NCI-H460 (cell line): ENCODE measurements at places on chromosomes 5 and 9.

DNA sequence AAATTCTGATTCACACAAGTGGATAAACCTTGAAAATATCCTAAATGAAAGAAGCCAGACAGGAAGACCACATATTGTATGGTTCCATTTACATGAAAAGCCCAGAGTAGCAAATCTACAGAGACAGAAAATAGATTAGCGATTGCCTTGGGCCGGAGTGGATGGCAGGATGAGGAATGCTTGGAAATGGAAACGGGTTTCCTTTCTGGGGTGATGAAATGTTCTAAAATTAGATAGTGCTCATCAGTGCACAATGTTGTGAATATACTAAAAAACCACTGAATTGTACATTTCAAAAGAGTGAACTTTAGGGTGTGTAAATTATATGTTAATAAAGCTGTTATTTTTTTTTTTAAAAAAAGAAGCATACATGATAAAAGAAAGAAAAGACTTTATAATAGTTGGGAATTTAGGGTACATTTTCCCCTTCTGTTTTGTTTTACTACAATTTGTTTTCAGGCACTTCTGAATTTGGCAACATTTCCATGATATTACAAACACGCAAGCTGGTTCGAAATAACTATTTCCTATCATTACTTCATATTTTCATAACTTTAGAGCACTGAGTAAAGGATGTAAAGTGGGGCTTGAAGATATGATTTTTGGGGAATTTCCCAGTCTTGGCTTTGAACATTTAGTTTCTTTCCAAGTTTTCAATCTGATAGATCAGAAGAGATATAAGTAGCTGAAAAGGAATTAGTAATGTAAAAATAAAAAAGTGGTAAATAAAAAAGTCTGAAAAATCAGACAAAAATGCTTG, 23.9 kb downstream of the SLC35A4 start:
- no peak for DNase-seq

- no peak for DNase-seq
Observed at GRCh38 chr9:129365196-129365595, 187.1 kb upstream of the IER5L start.

DNA sequence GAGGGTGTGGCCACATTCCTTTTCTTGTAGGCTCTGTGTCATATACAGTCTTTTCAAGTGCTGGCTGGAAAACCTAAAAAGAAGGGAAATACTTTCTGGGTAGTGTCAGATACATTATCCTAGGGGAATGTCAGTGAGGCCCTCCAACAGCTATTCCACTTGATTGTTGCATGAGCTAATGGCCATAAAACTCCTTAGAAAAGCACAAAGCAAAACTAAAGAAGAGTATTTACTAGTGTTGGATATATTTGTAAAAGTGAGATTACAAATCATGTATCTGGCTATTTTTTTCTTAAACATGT, 829 bp downstream of the ANXA1 start:
- no peak for DNase-seq

DNA sequence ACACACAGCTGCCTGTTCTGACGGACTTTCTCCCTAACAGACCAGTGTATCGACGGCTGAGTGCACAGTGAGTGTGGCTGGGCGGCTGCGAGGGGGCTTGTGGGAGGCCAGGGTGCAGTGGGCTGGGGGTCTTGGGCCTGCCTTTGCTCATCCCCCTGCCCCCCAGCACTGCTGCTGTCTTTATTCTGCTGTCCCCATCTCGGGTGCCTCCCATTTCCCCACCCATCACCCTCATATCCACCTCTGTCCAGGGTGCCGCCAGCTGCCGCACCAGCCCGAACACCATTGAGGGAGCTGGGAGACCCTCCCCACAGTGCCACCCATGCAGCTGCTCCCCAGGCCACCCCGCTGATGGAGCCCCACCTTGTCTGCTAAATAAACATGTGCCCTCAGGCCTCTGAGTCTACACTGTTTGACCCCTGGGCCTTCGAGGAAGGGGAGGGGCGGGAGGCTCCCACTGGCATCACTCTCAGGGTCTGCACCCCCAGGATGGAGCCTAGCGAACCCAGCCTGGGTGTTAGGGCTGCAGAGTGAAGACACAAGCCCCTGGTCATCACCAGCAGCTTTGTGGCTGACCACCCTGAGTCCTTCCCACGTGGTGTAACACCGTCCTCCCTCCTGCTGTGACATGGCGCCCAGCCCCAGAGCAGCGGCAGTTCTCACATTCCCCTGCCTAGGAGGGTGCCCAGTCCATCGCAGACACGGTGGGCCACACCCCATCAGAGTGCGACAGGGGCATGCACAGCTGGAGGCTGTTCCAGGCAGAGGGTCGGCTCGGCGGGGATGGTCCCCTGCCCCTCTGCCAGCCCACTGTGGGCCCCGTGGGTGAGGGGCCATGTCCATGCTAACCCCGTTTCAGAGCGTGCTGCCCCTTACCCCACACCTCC, 4.0 kb downstream of the LCN2 start:
- no peak for DNase-seq

DNA sequence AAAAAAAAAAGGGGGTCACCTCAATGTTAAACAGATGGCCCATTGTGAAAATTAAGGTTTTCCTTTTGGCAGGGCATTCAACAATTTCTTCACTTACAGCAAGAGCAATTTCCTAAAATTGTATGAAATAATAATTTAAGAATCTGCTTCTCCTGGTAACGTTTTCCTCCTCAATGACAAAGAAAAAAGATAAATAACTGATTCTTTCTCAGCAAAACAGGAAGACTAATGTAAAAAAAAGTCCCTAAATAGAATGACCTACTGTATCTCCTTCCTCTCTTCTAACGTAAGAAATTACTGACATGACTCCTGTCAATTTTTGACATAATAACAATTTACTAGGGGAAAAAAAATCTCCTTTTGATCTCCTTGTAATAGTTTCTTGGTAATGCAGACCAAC, 25.5 kb downstream of the ABHD17B start:
- DNase-seq, result no peak

DNA sequence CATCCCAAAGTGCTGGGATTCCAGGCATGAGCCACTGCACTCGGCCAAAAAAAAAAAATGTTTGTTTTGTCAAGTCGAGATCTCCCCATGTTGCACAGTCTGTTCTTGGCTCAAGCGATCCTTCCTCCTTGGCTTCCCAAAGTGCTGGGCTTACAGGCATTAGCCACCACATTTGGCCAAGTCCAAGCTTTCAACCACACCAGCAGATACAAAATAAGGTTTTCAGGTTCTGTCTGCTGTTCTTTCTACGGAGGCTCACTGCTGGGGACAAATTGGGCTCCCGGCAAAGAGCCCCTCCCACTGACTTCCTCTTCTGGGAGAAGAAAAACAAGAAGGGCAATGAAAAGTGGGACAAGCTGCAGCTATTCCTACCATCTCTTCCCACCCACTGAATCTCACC, 37.6 kb upstream of the GGTA1 start:
- no peak for DNase-seq

DNA sequence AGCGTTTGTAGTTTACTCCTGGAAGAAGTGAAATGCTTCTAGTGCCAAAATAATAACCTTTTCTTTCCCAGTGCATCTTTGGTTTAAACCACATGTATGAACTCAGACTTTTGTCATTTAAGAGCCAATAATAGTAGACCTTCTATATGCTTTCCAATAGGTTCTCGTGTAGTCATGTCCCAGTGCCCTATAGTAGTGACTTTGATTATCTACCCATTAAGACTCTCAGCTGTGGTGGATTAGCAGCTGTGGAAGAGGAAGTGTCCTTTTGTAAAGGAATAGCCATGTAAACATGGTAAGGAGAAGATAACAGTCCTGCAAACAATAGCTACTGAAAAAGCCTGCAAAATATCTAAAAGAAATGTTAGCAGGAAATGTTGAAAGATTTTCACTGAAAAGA, 765.3 kb downstream of the MTRR start:
- DNase-seq, result no peak

- DNase-seq, result no peak
Observed at GRCh38 chr5:72703876-72704275, 112.6 kb upstream of the TNPO1 start.

GRCh38 chr5:102911973-102912372, 156.9 kb downstream of the PAM start:
- DNase-seq, result peak; percentile 14

- peak; percentile 68 for DNase-seq
Observed at GRCh38 chr9:131747352-131747751, 7.5 kb upstream of the RAPGEF1 start.

- no peak for DNase-seq
Observed at GRCh38 chr5:6611334-6612256, 21.2 kb downstream of the NSUN2 start.

- DNase-seq, result no peak
Observed at GRCh38 chr9:82784589-82784988, 278.4 kb downstream of the RASEF start.

DNA sequence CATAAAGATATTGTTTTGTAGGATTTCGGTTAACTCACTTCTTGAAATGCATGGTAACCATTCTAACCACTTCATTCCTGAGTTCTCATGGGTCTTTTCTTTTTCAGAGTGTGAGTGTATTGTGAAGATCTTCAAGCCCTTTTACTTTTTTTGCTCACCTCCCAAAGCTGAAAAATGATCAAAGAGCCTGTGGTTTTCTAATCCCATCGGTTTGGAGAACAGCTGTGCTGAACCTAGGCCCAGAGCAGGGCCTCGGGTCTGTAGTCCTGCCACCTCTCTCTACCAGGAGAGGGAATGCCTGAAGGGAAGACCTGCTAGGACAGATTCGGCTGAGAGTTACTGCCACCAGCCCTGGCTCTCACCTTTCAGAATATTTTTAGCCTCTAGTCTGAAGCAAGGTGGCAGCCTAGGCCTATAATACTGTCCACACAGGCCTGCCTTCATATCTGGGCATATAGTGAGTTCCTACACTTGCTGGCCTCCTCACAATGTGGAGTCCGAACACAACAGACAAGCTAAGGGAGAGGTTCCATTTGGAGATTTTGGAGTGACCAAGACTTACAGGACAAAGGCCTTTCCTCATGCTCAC, 13.8 kb downstream of the RGMB start:
- no peak for DNase-seq

- DNase-seq, result no peak
Observed at GRCh38 chr9:116741086-116741740, 54.1 kb downstream of the TRIM32 start.

GRCh38 chr9:2354216-2354615, 267.4 kb upstream of the VLDLR start:
- DNase-seq, result no peak

DNA sequence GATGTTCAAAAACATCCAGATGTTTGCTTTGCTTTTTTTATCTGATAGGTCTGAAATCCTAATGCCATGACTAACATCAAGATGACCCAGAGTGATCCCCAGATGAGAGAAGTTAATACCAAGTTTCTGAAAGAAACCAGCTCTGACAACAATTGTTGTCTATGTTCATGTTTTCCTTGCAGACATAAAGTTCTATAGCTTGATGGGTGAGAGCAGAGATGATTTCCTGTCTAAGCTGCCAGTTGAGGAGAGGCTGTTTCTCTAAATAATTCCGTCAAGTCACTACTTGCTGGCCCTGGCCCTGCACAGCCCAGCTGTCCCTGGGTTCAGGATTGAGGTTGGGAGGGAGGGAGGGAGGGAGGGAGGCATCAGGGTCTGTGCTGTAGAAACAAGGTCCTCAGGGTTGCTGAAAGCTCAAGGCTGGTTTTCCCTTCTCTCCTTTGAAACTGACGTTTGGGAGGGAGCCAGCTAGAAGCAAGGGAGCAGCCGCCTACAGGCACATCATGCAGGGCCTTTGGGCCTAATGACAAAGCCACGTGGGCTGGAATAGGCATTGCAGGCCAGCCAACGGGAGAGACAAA, 3.9 kb downstream of the SPARC start:
- DNase-seq, result no peak

- DNase-seq, result peak; percentile 35
Observed at GRCh38 chr5:17233488-17233887, 16.1 kb downstream of the BASP1 start.
